ENCODE measurements at places on chromosomes 6 and 20.

- DNase-seq, result no peak
These were observed 4.1 kb downstream of the MTRES1 start for GRCh38 chr6:107032051-107032450.

DNA sequence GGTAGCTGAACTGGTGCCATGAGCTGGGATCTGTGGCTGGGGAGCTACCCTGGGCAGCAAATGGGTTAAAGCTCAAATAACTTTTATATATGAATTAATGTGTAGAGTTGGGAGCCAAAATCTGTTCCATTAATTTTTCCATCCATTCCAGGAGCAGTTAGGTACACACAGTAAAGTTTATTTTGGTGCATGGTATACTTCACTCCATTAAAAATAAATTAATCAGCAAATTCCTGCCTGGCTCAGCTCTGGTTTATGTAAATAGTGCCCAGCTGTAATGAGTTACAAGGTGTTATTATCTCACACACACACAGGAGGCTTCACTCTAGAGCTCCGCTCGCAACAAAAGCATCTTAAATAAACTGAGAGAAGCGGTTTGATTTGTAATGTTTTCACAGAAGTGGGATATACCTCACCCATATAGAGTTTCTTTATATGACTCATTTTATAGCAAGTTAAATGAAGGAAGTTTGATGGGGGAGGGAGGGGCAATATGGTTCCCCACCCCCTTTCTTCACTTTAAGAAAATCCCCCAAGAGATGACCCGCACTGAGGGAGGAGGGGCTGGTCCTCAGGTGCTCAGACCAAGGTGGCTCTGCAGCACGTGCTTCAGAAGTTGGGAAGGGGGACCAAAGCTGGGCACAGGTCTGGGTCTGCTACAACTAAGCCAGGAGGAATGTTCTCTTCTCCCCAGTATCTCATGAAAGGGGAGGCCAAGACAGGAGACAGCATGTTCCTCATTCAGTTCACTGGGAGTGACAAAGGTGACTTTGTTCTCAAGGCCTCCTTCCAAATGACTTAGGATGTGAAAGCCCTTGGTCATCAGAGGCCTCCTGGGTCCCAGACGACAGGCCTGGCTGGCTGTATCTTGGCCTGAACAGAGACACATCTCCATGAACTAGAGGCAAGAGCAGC lies 10.5 kb upstream of the FAM83C start:
- DNase-seq, result no peak

GRCh38 chr6:112956696-112957535 lies 609.8 kb downstream of the RFPL4B start:
- DNase-seq, result peak; percentile 9

GRCh38 chr6:42124223-42124836 lies 18.1 kb downstream of the C6orf132 start:
- DNase-seq, result no peak

GRCh38 chr6:41194386-41194785 lies 6.6 kb downstream of the TREML2 start:
- DNase-seq, result no peak

DNA sequence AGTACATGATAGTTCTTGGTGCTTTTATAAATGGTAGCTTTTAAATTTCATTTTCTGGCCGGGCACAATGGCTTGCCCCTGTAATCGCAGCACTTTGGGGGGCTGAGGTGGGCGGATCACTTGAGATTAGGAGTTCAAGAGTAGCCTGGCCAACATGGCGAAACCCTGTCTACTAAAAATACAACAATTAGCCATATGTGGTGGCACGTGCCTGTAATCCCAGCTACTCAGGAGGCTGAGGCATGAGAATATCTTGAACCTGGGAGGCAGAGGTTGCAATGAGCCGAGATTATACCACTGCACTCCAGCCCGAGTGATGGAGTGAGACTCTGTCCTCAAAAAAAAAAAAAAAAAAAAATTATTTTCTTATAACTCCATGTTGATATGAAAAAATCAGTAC lies 36.0 kb downstream of the LRRN4 start:
- no peak for DNase-seq

DNA sequence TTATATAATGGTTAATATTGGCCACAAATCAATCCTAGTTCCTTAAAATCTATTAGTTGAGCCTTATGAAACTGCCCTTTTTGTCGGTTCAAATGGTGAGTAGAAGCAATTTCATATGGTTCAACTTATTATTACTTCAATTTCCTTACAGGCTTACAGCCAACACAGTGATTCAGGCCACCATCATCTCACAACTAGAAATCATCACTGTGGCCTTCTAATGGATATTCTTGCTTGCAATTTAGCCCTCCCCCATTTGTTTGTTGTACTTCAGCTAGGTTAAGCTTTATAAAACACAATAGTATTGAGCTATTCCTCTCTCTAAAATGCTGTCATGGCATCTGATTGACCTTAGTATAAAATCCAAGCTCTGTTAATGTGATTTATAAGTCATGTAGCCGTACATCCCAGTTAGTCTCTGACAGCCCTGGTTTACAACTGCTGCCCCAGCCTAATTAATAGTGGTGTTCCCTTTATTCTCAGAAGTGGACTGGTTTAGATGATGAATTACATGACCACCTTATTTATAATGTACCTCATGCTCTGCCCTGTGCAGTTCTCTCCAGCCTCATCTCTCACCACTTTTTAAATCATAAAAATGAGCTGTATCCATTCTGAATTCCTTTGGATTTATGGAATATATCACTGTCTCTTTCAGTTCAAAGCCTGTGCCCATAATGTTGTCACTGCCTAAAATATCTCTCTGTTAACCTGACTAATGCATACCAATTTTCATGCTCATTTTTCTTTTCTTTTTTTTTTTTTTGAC lies 36.7 kb downstream of the LAMA2 start:
- DNase-seq, result no peak

DNA sequence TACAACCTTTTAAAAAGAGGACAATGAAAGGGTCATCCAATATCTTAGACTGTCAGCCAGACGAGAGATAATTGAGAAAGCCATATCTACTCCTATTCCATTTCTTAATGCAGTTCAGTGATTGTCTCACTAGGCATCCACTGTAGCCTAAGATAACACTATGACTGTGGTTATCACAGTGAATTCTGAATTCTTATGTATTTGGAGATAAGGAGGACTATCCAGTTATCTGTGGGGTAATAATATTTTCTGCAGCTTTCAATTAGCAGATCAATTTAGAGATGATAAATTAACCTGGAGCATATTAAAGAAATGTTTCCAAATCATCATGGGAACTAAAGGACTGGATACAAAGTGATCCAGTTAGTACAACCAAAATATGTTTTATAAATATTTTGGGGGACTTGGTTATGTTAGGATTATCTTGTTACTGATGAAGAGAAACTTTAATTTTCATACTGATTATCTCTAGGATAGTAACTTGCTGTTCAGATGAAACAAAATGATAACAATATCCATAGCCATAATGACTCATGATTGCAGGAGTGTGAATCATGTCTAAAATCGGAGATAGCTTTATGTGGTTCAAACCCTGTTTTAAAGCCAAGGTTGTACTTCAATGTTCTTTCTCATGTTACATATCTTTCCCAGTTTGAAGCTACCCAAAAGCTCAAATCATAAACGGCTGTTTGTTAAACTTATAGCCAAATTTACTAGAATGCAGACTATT lies 1152.0 kb downstream of the HACE1 start:
- no peak for DNase-seq

DNA sequence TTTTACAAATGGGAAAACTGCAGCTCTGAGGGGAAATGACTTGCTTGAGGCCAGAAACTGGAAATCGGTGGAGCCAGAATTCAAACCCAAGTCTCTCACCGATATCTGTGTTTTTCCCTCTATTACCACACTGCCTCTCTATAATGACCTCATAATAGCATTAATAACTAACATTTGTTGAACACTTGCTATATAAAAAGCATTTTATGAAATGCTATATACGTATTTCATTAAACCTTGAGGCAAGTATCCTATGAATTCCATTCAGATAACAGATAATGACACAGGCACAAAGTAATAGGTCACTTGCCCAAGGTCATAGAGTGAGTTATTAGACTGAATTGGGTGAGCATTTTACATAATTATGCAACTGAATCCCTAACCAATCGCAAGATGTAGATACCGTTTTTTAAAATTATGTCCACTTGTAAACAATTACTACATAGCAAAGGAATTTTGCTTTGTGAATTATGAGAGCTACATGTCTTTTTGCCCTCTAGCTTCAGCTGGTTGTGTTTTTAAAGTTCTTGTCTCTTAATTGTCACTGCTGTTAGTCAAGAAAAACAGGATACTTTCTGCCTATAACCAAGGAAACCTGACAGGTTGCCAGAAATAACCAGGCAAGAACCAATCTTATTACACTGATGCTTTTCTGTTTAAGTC lies 4.7 kb downstream of the DSN1 start:
- DNase-seq, result no peak

DNA sequence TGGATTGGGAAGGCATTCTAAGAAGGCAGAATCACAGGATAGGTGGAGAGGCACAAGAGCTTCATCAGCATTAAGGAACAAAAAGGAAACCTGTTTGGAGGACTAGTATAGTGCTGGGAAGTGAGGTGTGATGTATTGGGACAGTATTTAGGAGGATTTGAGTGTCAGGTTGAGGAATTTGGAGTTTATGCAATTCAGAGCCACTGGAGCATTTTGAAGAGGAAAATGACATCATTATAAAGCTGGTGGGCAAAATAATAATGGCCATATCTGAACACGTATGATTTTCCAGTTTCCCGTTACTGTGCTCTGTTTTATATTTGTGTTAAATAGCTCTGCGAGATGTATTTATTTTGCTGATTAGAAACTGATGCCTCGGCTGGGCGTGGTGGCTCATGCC lies 14.2 kb downstream of the NDUFAF5 start:
- DNase-seq, result no peak

- DNase-seq, result no peak
These were observed 327.5 kb downstream of the SYNE1 start for GRCh38 chr6:152309648-152310047.
